ENCODE measurements at places on chromosomes 6 and 20. TPM values are rescaled to one million over a fixed set of nuclear protein-coding genes. Genes with fewer than 3 reads are reported as not detected.

GRCh38 chr6:24899136-24899996 is 36.4 kb downstream of the RIPOR2 start:
- no peak for DNase-seq

- DNase-seq, result no peak
Measured at GRCh38 chr6:54913211-54913610, 66.6 kb downstream of the FAM83B start.

DNA sequence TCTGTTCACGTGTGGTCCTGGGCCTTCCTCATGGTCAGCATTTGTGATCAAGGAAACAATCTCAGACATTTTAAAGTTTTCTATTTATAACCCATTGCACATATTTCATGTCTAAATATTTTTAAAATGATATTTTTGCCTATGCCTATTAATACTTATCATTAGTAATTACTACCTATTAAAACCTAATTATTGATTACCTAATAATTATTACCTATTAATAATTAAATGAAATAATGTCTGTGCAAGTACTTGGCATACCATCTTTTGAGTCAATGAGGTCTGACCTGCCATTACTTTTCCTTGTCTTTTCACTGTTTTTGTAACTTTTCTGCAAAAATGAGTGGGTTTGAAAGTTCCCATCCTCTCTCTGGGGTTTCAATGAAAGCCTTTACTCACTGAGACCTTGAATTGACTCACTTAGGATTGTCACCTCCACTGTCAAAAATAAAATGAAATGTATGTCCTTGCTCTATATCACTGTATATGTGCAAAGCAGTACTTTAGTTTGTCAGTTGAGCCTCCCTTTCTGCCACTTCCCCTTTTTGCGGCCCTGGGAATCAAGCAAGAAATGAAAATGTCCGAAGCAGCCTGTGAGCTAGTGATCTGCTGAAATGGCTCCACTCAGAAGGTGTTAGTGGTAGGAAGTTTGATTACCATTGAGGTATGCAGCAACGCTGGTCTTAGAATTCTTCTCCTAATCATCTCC is 87.8 kb downstream of the L3MBTL3 start:
- no peak for DNase-seq

DNA sequence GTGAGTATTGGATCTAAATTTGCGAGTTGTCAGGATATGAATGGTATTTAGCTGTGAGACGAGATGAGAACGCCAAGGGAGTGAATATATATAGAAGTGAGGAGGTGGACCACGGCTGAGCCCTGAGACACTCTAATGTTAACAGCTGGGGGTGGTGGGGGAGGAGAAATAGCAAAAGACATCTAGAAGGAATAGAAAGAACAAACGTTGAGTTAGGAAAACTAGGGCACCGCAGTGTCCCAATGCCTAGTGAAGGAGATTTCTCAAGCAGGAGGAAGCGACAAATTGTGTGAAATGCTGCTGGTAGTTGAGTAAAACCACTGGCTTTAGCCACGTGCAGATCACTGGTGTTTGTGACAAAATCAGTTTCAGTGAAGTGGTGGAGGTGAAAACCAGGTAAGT is 56.9 kb downstream of the CD164 start:
- DNase-seq, result no peak

GRCh38 chr6:140599916-140600315 is 1225.5 kb upstream of the CITED2 start:
- DNase-seq, result peak; percentile 41

DNA sequence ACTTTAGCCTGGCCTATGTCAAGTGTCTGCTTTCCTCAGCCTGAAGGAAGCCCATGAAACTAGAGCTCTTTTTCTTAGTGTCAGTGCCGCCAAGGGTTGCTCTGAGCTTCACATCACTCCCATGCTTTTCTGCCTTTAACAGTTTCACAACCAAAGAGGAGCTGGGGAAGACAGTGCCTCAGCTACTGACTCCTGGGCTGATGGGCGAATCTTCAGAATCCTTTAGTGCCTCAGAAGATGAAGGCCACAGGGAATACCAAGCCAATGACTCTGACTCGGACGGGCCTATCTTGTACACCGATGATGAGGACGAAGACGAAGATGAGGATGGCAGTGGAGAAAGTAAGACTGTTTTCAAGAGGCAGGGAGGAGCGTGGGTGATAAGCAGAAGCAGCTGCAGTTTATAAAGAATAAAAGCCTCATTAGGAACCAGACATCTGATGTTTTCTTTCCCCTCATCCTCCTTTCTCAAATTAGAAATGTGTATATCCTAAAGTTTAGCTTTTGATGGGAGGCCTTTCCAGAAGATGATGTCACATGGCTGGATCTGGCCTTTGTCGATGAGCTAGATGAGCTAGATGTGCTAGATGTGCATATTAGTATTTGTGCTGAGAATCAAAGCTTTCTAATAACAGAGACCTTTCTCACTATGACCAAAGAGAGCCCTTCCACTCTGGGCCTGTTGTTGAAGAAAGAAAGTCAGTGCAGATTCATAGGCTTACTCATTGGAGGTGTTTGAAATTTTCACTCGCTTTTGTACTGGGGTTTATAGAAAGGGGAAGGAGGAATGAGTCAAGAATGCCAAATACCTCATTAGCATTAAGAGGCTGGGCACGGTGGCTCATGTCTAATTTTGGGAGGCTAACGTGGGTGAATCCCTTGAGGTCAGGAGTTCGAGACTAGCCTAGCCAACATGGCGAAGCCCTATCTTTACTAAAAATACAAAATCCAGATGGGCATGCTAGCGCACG is 70.7 kb upstream of the LTV1 start:
- DNase-seq, result peak; percentile 58

DNA sequence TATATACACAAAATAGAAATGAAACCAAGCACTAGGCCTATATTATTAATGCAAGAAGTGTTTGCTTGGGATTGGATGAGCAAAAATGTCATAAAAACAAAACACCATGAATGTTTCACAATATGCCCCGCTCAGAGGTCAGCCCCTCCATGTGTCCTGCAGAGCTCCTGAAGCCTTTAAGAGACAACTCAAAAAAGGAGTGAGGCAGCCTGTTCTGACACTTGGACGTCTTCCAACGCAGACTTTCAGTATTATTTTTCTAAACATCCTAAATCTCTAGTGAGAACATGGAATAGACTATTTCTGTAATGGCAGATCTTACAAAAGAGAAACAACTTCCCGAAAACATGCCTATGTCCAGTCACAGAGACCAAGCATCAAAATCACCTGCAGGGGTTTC is 322.6 kb downstream of the PRKN start:
- DNase-seq, result peak; percentile 68

DNA sequence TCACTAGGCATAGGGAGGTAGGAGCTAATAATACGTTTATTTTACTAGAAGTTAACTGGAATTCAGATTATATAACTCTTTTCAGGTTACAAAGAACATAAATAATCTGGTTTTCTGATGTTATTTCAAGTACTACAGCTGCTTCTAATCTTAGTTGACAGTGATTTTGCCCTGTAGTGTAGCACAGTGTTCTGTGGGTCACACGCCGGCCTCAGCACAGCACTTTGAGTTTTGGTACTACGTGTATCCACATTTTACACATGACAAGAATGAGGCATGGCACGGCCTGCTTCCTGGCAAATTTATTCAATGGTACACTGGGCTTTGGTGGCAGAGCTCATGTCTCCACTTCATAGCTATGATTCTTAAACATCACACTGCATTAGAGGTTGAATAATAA is 1.1 kb downstream of the HFE start:
- peak; percentile 21 for DNase-seq

DNA sequence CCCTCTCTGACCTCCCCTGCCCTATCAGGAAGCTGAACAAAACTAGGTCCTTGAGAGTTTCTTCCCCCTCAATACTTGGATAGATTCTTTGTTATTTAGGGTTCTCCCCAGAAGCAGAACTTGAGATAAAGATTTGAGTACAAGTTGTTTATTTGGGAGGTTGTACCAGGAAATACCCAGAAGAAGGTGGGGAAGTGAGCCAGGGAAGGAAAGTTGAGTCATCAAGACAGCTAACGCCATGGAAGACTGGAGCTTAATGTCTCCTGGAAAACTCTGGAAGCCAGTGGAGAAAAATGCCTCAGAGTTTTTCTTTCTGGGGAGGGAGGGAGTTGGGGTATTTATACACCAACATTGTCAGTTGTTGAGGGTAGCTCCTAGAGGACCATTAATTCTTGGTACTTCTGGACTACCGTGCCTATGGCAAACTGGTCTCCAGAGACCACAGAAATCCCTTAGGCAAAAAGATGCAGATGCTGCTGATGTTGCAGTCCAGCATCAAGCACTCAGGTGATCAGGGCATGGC is 102.6 kb upstream of the ZFP64 start:
- no peak for DNase-seq

GRCh38 chr6:144997996-144998395 is 712.9 kb downstream of the UTRN start:
- DNase-seq, result no peak

DNA sequence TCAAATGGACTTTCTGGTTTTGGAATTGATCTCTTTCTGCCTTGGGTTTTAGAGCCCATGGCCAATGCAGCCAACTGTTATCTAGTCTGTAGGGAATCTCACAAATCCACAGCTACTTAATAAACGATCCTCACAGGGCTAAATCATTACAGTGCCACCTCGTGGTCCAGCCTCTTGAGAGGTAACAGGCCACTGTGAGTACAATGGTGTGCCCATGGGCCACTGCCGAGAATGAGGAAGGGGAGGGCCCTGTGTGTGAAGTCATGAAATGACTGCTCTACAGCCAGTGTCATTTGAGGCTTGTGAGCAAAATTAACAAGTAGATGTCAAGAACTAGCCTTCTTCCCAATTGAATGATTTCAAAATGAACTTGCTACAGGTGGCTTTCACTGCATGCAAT is 54.3 kb upstream of the GMPR start:
- DNase-seq, result no peak

- no peak for DNase-seq
Measured at GRCh38 chr6:31968791-31969711, 2.9 kb downstream of the DXO start.

DNA sequence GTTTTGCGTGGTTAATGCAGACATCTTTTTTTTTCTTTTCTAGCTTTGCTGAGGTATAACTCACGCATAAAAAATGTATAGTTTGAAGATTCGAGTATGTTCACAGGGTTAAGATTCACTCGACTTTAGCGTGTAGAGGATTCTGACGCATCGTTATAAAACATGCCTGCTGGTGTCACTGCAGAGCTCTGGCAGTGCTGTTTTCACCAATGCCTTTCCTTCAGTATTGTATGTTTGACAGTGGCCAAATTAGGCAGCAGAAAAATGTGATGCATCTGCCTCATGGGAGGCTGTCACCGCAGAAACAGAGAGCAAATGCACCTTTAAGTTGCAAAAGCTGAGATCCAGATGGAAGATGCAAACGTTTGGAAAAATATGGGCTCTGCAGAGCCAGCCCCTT is 18.0 kb upstream of the SIRPB2 start:
- DNase-seq, result peak; percentile 16

DNA sequence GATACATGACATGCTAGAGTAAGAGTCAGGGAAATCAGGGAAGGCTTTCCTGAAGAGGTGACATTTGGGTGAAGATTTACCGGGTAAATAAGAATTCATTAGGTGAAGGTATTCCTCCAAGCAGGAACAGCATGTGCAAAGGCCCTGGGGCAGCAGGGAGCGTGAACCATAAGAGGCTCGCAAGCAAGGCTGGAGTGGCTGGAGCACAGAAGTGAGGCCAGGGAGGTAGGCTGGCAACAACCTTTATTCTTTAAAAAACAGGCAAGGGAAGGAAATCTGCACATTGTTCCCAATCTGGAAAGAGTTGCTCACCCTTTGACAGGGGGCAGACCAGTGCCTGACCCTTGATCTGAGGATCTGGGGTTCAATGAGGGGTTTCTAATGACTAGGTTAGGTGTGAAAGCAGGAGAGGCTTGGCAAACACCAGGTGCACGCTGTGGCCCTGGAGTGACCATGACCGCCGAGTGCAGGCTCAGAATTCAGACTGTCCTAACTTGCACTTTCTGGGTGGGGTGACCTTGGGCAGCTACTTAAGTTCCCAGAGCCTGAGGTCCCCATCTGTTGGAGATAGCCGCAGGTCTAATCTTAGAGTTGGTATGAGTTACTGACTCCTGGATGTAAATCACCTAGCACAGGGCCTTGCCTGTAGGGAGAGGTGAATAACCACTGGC is 1.9 kb downstream of the KIAA1755 start:
- no peak for DNase-seq

DNA sequence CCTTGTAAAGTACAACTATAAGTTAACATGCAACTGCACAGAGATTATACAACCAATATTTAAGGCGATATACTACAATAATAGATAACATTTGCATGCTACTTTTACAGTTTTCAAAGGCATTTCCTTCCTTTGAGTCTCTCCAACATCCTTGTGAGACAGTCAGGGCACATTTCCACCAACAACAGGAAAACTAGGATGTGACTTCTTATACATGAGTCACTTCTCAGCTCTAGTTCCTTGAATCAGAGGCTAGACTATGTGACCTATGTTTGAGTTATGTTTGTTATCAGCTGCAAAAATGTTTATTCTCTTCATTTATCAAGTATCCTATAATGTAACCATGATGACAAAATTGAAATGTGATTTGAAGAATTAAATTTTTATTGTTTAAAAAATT is 51.7 kb upstream of the TFAP2D start:
- no peak for DNase-seq

DNA sequence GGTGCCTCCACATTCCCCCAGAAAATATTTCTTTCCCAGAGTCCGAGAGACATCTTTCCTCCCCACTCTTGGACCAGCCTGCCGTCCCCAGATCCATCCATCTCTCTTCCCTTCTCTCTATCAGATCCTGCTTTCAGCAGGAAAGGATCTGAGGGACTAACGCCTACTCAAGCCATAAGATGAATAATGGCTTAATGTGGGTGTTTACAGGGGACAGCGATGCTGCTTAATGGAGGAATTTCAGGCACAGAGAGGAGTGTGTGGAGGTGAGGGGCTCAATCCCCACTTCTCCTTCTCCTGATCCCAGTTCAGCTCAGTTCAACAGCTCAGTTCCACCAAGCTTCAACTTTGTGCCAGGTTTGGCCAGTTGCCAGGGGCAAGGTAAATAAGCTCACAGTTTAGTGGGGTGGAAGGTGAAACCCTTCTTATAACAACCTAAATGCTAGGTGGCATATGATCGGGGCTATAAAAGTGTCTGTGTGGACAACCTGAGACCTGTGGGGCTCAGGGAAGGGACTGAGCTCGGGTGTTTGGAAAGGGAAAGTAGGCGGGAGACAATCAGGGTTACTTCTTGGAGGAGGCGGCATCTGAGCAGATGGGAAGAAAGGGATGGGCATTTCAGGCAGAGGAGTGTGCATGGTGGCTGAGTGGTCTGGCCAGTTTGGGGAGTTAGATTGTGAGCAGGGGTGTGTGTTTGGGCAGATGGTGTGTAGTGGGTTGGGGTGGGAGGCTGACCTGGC is 55.8 kb downstream of the CDH22 start:
- DNase-seq, result no peak

The NEDD9 gene
- total RNA-seq, result 50.0 TPM

The COX4I2 gene
- 6.3 TPM for total RNA-seq

The SLC22A16 gene
- 1.3 TPM for total RNA-seq

The LAMA4 gene
- 247 TPM for total RNA-seq

The ATP6V1G2 gene
- total RNA-seq, result 1.3 TPM

The ECT2L gene
- total RNA-seq, result 0.31 TPM

The PTCHD4 gene
- total RNA-seq, result 1.4 TPM
